Peyer's patch (tissue), 4 donors: ENCODE measurements at places on chromosomes 7 and 10. TPM values are rescaled to one million over a fixed set of nuclear protein-coding genes. Genes with fewer than 3 reads are reported as not detected.

Gene KIAA1217
- total RNA-seq = 56.2 TPM

Gene MUC3A
- 354 TPM for total RNA-seq

Gene ZCCHC24
- total RNA-seq = 10.9 TPM

Gene NEUROD6
- not detected for total RNA-seq

Gene LBX1
- total RNA-seq = not detected

Gene GIMAP4
- total RNA-seq = 38.0 TPM
